ENCODE measurements at places on chromosomes 7 and 10.

GRCh38 chr10:113442336-113442735, 110.5 kb upstream of the HABP2 start:
- no peak for DNase-seq

DNA sequence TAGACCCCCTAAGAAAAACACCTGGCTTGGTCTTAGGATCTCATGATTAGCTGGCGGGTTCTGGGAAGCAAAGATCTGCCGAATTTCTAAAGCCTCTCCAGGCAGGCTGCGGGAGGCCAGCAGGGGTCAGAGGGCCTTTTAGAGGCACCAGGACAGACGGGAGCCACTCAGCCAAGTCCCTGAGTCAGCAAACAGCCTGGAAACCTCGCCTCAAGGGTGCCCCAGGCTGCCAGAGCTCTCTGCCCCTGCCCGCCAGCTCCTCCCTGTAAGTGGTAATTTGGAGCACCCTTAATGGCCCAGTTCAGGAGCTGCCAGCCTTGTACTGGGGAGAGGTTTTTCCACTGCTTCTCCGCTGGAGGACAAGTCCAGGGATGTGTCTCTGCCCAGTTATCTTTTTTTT, 88.7 kb downstream of the HIP1 start:
- no peak for DNase-seq

DNA sequence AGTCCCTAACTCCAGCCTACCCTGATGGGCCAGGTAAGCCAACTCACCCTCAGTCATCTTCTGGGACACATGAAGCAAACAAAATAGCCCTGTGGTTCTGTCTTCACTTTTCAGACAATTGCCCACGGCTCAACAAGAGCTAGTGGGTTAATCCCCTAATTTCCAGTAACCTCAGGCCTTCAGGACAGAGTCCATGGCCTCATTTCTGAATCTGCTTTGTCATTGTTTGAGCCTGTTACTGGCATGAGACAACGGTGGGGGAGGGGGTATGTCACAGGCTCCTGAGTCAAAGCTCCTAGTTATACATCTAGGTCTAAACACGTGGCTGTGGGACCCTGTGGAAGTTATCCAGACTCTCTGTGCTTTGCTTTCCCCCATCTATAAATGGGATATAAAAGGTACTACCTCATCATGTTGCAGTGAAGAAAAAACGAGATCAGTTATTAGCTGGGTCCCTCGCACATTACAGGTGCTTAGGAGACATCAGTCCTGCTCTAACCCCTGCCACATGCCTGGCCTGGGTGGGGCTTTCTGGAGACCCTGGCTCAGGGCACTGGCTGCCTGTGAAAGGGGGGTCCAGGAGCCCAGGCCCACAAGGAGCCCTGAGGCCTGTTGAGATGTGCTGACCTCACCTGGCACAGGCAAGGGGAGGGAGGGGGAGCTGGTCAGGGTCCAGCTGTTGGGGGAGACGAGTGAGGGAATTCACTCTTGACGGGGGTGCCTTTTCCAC, 16.5 kb downstream of the MAT1A start:
- no peak for DNase-seq

- DNase-seq: no peak
Observed at GRCh38 chr10:133189726-133190125, 29.7 kb downstream of the KNDC1 start.

DNA sequence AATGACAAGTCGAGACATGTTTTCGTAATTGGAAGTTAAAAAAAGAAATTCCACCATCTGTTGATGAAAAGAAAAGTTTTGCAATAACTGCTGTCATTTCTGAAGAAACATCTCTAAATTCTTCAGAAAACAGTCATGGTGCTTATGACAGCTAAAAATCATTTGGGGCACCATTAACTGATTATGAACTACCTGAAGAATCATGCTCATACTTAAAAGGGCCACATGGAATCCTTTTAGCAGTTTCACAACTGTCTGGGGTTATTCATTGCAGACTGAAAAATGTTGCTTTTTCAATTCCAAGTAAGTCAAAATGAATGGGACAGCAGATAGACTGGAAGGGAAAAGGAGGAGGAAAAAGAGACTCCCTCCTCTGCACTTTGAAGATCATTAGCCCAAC, 134.2 kb downstream of the CHN2 start:
- no peak for DNase-seq

Data from SJSA1 (cell line).